Hematopoietic multipotent progenitor cell treated with erythropoietin and hydrocortisone succinate and interleukin-3 and kit ligand, for 8 days (in vitro differentiated cells): ENCODE measurements at places on chromosomes 6 and 20.

DNA sequence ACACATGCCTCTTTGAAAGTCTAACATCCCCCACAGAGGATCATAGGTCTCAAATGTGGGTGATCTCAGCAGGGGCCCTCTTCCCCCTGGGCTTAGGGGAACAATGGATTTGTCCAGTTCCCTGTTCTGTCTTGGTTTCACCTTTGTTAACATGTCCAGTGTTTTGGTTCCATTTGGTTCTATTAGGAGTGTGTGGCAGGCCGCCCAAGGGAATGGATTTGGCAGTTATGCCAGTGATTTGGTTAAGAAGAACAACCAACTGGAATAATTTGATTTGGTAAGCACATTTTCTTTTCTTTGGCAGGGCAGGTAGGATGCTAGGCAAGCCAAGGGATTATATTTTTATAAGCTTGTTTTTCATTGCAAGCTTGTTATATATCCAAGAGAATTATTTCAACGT, 28.5 kb upstream of the ENPP1 start:
- no peak for DNase-seq

GRCh38 chr6:20200761-20201630, 11.3 kb downstream of the MBOAT1 start:
- DNase-seq: no peak

- DNase-seq: no peak
Observed at GRCh38 chr20:13274275-13274861, 53.3 kb downstream of the ISM1 start.

DNA sequence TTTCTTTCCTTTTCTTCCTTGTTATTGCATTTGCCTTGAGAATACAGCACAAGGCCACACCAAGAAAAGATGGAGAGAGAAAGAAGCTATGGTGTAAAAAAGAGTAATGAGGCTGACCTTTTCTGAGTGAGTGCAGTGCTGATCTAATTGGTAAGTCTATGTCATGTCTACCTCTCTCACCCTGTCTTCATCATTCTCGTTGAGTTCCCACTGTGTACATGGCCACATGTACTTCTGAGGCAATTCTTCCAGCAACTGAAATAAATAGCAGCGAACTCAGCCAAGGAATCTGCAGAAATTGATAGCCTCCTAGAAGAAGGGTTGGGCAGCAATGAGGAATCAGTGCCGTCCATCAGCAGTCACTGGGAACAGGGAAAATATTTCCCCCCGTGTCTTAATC, 367.2 kb upstream of the SPTLC3 start:
- no peak for DNase-seq

DNA sequence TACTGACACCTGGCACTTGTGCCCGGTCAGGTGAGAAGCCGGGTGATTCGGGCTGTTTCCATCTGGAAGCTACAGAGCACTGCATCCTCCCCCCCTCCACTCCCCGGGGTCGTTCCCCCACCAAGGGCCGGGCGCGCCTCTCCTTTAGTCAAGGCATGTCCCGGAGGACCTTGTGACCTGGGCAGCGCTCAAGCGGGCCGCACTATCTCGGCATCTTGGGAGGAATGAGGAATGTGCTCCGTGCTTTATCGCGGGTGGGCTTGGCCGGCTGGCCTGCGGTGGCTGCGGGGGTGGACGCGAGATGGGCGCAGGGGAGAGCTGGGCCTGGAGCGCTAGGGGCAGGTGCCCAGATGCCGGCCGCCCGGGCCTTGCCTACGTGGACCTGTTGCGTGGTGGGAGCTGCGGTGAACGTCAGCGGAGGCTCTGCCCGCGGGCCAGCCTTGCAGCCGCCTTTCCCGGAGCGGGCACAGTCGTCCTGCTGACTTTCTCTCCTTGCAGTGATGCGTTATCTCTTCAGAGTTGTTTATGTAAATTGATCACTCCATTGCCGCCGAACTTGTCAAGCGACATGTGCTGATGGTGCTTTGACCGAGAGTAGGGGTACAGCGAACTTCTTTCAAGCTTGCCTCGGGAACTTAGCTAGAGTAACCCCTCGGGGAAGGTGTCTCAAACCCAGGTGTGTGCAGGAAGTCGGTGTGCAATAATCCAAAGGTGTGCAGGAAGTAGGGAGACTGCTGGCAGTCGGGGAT, 1.1 kb downstream of the LRRC1 start:
- DNase-seq: no peak

DNA sequence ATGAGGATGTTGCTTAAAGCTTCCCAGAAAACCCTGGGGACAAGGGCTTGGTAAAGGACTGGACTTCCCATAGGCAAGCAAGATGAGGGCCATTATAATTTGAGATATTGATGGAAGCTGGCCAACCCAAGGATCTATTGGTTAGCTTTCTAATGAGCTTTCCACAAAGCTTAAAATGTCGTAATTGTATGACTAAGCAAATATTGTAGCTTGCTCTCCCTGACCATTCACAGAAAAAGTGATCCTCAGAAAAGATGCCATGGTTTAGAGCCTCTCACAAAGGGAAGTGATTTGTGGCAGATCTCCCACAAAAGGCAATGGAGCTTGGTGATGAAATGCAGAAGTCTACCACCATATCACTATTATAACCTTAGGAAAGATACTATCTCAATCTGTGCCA, 13.6 kb downstream of the IL17F start:
- no peak for DNase-seq

- DNase-seq: no peak
Observed at GRCh38 chr20:61900011-61900944, 165.4 kb downstream of the TAF4 start.

- no peak for DNase-seq
Observed at GRCh38 chr20:19918965-19919329, 98.2 kb upstream of the NAA20 start.

- DNase-seq: no peak
Observed at GRCh38 chr20:51807720-51808250, 5.5 kb upstream of the SALL4 start.
